ENCODE measurements at places on chromosomes 12 and 14. TPM values are rescaled to one million over a fixed set of nuclear protein-coding genes. Genes with fewer than 3 reads are reported as not detected.

Gene MAP3K9
- 5.9 TPM for polyA plus RNA-seq

Gene TGM1
- 2.3 TPM for polyA plus RNA-seq

Gene MFAP5
- 0.25 TPM for polyA plus RNA-seq

Gene ADAMTS20
- polyA plus RNA-seq = 1.2 TPM

DNA sequence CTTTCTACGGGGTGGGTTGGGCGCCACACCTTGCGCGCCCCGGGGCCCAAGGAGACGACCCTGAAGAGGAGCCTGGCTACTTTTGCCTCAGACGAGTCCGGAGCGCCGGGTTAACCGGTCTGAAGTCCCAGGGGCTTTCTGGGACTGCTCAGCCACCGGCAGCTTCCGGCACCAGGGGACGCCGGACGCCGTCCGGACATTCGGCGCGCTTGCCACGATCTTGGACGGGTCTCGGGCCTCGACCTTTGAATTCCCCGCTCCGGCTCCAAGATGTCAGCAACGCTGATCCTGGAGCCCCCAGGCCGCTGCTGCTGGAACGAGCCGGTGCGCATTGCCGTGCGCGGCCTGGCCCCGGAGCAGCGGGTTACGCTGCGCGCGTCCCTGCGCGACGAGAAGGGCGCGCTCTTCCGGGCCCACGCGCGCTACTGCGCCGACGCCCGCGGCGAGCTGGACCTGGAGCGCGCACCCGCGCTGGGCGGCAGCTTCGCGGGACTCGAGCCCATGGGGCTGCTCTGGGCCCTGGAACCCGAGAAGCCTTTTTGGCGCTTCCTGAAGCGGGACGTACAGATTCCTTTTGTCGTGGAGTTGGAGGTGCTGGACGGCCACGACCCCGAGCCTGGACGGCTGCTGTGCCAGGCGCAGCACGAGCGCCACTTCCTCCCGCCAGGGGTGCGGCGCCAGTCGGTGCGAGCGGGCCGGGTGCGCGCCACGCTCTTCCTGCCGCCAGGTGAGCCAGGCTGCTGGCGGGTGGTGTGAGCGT, at the start of gene ACOT4:
Gene ACOT4, plus strand, starts transcription at position 184 of the 760 bp plus-strand sequence. Its CDS starts 87 bp downstream, at position 271.
- peak; percentile 40 for DNase-seq

DNA sequence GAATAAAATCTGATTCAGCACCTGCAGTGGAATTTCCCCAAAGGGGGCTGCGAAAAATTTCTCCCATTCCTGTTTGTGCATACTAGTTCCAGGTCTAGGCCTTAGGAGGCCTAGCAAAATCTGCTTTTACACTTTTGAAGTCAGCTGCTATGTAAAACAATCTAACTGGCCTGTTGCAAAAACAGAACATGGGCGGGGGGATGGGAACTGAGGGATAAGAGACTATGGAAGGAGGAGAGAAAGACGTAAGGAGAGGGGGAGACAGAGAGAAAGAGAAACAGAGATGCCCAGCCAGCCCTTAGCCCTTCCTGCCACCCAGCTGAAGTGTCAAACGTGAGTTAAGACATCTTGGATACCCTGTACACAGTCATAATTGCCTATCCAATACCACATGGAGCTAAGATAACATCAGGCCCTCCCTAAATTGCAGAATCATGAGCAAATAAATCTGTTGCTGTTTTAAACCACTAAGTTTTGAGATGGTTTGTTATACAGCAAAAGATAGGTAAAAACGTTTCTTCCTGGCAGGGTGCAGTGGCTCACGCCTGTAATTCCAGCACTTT, 45.6 kb downstream of the SPTLC2 start:
- DNase-seq = no peak

- DNase-seq = no peak
Measured at GRCh38 chr12:58415716-58416115, 474.3 kb downstream of the ATP23 start.

DNA sequence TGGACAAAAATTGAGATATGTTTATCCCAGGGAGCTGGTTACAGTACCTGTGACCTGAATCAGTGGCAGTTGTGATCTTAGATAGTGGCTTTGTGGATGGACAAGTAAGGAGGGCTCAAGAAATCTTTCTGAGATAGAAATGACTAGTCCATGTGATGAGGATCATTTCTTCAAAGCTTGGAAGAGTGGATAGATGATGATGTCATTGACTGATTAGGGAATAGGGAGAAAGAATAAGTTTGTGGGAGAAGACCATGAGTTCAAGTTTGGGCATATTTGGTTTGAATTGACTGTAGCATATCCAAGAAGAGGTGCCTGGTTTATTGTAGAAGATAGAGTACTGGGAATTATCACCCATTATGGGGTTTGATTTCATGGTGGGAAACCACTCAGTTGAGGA, 336.7 kb upstream of the PRICKLE1 start:
- no peak for DNase-seq

DNA sequence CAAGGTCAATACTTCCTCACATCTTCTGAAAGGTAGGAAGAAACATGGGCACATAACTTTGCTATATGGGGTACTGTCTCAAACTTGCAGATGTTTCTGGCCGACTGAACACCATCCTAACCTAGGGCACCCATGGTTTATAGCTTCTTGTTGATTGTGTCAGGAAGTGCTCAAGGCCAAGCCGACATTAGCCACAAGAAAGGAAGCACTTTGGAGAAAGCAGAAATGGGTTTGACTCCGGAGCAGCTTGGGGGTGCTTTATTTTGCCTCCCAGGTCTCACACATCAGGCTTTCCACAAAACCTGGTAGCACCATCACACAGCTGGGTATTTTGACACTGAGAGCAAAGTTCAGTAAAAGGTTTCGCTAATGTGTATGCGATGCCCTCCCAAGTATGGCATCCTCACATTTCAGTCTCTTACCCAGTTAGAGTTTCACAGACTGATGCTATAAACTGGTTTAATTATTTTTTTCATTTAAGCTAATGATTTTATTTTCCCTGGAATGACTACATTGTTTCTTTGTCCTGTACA, 25.2 kb upstream of the BHLHE41 start:
- DNase-seq = no peak

GRCh38 chr12:16504200-16504599, 101.8 kb downstream of the LMO3 start:
- no peak for DNase-seq

Gene ANKRD33
- 0.17 TPM for polyA plus RNA-seq

GRCh38 chr14:94540031-94540794, 21.0 kb upstream of the SERPINA4 start:
- peak; percentile 26 for DNase-seq

- DNase-seq = no peak
Measured at GRCh38 chr12:100445081-100445481, 28.6 kb upstream of the NR1H4 start.

- peak; percentile 13 for DNase-seq
Measured at GRCh38 chr14:76138758-76139723, 12.7 kb upstream of the GPATCH2L start.

Gene LMNTD1
- polyA plus RNA-seq = not detected

DNA sequence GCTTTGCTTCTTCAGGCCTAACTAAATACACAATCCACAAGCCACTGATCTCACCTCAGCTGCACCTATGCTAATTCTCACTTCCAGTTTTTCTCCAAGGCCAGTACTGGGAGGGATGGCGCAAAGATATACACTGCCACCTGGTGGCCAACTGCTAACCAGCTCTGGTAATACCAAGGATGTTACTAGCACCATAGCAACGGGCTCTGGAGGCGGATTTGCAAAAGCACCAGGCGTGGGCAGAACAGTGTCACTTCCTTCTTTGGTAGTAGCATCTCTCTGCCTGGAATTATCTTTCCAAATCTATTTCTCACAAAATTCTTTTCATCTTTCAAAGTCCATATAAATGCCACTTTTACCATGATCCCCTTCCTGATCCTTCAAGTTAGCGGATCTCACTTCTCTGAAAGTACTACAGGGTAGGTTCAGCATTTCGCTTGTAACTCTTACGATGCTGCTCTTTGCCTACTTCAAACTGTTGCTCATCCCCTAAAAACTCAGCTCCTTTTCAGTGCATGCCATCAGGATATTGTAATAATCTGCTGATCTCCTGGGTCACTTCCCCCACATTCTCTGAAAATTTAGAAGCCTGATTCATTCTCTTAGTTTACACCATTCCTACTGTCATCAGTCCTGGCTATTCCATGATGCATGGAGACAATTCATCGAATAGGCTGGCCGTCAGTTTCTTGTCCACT, 37.1 kb upstream of the FOXJ2 start:
- peak; percentile 72 for DNase-seq

- DNase-seq = no peak
Measured at GRCh38 chr14:95500201-95500681, 16.2 kb downstream of the SYNE3 start.

DNA sequence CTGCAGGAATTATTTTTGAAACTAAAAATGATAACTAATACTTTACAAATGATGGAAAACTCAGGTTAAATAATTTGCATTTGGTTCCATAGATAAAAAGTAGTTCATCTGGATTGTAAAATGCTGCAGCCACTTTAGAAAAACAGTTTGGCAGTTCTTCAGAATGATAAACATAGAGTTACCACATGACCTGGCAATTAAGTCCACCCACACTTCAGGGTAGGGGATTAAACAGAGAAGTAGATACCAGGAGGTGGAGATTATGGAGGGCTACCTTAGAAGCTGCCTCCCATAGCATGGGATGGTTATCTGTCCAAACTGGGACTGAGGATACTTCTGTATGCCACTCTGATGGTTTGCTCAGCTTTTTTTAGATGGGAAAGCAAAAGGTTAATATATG, 22.2 kb downstream of the ARF6 start:
- no peak for DNase-seq

Gene E2F7
- polyA plus RNA-seq = 12.2 TPM

Gene CLEC4A
- 3.5 TPM for polyA plus RNA-seq

DNA sequence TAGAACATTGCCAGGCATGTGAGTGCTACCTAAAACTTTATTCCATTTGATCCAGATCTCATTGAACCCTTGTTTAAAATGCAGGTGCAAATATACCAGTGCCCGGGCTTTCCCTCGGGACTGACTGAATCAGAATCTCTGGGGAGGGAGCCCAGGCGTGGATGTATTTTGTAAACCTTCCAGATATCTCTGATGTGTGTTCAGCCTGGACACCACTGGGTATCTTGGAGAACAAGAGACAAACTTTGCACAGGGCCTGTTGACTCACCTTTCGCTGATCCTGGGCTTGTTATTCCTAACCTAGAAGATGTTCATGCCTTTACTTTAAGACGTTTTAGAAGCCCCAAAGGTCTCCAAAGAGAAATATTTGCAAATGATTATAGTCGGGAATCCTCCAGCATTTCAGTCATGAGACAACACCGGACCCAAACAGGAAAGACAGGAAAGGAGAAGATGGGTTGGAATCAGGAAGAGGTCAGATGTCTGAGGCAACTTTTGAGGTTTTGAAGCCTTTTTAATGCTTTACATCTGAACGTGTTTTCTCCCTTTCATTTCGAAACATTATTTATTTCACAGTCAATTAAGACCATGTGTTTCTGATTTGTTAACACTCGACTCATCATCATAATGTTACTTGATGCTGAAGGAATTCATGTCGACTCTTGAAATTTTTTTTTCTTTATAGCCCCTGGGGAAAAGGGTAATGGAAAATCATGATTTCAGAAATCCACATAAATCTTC, 118.6 kb downstream of the PLXNC1 start:
- DNase-seq = no peak

Gene SERPINA9
- not detected for polyA plus RNA-seq

Gene TAS2R43
- 0.63 TPM for polyA plus RNA-seq

- DNase-seq = no peak
Measured at GRCh38 chr12:7113389-7113871, 4.4 kb upstream of the C1RL start.

- no peak for DNase-seq
Measured at GRCh38 chr12:76945867-76946266, 67.0 kb upstream of the CSRP2 start.

DNA sequence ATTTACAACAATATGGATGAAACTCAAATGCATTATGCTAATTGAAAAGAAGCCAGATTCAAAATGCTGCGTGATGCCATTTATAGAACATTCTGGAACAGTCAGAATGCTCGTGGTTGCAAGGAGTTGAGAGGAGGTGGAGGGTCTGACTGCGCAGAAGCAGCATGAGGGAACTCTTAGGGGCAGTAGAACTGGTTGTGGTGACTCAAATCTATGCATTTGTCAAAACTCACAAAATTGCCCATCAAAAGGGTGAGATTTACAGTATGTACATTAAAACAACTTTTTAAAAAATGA, 113.7 kb upstream of the PDZRN4 start:
- no peak for DNase-seq

DNA sequence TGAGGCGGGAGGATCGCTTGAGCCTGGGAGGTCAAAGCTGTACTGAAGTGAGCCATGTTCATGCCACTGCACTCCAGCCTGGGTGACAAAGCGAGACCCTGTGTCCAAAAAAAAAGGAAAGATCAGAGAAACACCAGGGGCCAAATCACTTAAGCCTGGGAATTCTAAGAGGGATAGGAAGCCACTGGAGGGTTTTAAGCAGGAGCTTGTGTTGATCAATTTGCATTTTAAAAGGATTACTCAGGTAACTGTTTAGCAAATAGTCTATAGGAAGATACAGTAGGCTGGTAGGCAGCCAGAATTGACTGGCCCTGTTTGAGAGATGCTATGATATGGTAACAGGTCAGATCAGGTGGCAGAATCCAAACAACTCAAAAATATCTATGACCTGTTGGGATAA, 162.7 kb downstream of the SPTSSA start:
- DNase-seq = no peak

- peak; percentile 55 for DNase-seq
Measured at GRCh38 chr12:46263140-46264016, 5.5 kb downstream of the SLC38A1 start.

Gene RNF212B
- 2.3 TPM for polyA plus RNA-seq

DNA sequence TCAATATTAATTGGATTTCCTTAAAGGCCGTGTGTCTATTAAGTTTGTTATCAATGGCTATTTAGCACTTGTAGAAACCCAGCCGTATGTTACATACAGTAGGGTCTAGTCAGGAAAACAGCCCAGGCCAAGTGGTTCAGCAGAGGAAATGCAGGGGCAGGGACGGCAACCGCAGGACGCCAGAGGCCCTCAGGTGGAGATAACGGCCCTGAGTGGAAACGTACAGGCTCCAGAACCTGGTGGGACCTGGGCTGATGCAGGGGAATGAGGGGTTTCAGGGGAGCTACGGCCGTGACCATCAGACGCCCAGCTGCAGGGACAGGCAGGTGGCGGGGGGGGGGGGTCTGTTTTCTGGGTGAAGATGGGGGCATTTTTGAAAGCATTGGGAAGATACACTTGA, 3.7 kb upstream of the ANKLE2 start:
- DNase-seq = no peak

Gene KRT6C
- not detected for polyA plus RNA-seq

GRCh38 chr12:100520048-100520769, 46.5 kb downstream of the NR1H4 start:
- DNase-seq = no peak

- DNase-seq = no peak
Measured at GRCh38 chr12:11650286-11651281, 1.1 kb downstream of the ETV6 start.

GRCh38 chr12:92075425-92075914, 70.2 kb downstream of the BTG1 start:
- peak; percentile 32 for DNase-seq

Data from left kidney (tissue), 8 donors.